Mesothelial cell of epicardium (in vitro differentiated cells): ENCODE measurements at places on chromosomes 2 and 18. TPM values are rescaled to one million over a fixed set of nuclear protein-coding genes. Genes with fewer than 3 reads are reported as not detected.
A peak's percentile ranks its signal among the peaks of the same experiment; 100 is the strongest.

TMEM17 gene
- 4.1 to 4.7 TPM (median 4.2 TPM) in 3 replicates for total RNA-seq

DNA sequence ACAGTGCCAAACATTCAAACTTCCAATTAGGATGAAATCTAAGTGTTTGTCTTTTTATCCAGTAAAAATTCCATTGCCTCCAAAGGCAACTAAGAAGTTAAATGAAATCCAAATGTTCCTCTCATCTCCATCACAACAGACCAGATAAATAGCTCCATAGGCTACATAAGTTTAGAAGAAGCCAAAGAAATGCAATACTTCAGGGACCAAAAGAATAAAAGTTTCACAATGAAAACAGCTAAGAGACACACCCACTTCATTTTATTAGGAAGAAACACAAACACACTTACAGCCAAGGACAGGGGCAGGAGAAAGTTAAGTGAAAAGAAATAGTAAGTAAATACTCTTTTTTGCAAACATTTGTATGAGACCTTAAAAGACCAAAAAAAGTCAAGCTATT is 88.5 kb upstream of the CCDC150 start:
- DNase-seq, result no peak

DNA sequence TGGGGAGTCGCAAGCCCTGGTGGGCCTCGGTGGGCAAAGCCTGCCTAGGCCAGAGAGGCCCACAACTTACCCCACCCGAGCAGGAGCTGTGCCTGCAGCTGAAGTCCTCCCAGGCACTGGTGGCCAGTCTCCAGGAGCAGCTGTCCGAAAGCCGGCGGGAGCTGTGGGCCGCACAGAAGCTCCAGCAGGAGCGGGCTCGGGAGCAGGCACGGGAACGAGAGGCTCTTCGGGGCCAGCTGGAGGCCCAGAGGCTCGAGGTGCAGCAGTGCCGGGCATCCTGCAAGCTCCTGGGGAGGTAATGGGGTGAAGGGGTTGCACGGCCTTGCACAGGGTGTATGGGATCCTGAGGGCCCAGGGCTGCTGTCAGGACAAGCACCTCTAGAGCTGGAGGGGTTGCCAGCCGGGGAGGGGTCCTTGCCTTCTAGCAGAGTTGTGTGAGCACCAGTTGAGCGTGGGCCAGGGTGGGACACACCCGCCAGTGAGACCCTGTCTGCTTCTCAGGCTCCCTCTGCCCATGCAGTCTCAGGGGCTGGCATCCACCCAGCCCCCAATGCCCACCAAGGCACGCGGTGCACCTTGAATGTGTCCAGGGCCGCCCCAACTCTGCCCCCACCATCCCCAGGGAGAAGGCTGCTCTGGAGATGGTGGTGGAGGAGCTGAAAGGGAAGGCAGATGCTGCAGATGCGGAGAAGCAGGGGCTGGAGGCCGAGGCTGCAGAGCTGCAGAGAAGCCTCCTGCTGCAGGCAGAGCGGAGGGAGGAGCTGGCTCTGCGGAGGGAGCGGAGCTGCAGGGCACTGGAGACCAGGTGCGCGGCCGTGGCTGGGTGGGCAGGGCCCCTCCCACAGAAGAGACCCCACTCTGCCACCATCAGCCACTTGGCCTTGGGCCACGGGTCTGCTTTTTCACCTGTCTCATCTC is 27.2 kb downstream of the CROCC2 start:
- DNase-seq, result peak; percentile 36

CCDC121 gene
- total RNA-seq, result 4.6 to 5.2 TPM (median 4.9 TPM) in 3 replicates

DNA sequence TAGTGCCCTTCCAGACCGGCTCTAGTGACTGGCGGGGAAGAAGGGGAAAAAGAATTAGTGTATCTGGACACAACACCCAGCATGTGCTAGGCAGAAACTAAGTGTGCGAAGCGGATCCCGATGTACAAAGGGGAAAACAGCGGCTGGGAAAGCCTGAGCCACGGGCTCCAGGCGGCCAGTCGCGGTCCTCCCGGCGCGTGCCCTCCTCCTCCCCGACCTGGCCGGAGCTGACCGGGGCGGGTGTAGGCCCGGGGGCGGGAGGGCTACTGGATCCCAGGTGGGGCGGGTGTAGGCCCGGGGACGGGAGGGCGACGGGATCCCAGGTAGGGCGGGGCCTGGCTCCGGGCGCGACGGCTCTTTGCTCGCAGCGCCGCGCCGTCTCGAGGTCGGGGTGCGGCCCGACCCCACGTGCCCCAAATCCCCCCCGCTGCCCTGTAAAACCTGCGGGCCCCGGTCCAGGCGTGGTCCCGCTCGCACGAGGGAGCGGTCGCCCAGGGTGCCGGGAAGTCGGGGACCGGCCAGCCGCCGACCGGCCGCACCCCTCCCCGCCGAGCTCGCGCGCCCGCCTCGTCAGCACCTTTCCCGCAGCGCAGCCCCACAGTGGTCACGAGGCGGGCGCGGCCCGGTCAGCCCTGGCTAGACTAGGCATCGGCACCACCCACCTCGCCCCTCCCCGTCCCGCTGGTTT is 48.8 kb downstream of the C2orf42 start:
- DNase-seq, result peak; percentile 73

DNA sequence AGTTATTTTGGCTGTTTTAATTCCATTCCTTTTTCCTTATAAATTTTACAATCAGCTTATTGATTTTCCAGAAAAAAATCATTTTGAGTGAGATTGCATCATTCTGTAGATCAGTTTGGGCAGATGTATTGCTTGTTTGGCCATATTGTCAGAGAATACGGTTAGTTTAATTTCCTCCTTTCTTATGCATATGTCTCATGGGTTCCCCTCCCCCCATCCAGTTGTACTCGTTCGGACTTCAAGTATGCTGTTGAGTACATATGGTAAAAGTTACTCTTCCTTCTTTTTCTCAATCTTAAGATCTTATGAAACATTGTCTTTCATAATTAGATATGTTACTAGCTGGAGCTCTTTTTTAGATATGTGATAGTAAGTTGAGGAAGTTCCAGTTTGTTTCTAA is 131.2 kb upstream of the TTC27 start:
- DNase-seq, result no peak

DNA sequence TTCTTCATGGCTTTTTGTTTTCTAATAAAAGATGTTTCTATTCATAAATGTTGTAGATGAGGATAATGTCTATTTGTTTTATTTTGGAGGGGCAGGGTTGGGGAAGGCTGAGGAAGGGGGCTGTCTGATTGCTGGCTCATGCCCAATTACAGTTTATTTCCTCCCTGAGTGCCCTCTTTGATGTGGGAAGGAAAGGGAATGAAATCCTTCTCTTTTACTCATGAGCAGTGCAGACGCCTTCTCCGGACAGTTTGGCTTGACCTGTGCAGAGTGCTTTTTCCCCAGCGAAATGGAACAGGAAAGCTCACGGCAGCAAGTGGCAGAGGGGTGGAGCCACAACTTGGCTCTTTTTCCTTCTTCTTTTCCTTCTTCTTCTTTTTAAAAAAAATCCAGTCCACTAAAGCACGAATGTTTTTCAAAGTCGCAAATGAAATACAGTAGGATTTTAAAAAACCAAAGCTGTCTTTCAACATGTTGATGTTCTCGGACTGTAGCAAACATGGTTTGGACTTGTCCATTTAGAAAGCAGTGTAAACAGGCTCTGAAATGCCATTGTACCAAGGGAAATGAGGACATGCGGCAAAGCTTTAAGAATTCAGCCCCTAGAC is 34.5 kb downstream of the RAB31 start:
- DNase-seq, result no peak

DNA sequence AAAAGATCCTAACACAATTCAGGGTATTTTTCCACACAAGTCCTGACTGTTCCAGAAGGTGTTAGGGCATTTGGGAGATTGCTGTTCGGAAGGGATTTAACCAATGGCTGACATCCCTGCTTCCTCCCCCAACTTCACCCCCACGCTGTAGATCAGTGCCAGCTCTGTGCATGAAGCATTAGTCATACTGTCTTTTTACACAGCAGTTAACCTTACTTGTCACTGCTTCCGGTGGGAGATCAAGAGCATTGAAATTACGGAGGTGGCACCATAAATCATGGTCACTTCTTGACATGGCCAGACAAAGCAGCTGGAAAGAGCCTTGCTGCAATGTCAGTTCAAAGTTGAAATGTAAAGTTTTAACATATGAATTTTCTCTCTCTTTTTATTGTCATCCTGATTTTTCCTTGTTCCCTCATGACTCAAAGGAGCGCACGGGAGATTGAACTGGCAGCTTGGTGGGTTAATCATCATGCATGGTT is 70.2 kb downstream of the HRH4 start:
- DNase-seq, result no peak

KCNK3 gene
- total RNA-seq, result 6.3 to 6.9 TPM (median 6.6 TPM) in 3 replicates

WDR12 gene
- 54.4 to 58.9 TPM (median 58.6 TPM) in 3 replicates for total RNA-seq

GRCh38 chr18:63141778-63142176 is 177.8 kb downstream of the BCL2 start:
- no peak for DNase-seq

C2orf92 gene
- total RNA-seq, result 17.9 to 20.2 TPM (median 20.0 TPM) in 3 replicates
